M059J (cell line): ENCODE measurements at places on chromosomes 11 and 22. TPM values are rescaled to one million over a fixed set of nuclear protein-coding genes. Genes with fewer than 3 reads are reported as not detected.

The GRIA4 gene
- 0.10 TPM in 1 of 2 replicates, not detected in the other for total RNA-seq

DNA sequence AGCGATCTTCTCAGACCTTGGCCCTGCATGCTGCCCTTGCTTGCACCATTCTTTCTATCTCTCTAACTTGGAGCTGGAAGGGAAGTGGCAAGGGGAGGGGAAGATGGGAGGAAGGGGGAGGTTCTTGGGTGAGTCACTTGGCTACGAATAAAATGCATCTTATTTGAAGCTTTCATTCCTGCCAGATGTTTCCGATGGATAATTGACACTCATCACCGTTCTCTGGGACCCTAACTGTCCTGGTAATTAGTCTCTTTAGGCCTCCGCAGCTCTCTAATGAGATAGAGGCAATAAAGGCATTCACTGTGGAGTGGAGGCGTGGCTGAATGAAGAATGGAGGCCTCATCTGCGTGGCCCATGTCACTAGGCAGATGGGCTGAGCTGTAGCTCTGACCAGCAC, 960.1 kb downstream of the NTM start:
- no peak for DNase-seq

The OR52A1 gene
- not detected in 2 replicates for total RNA-seq

The PYGM gene
- 0.05 and 0.10 TPM in 2 replicates for total RNA-seq
